SJSA1 (cell line): ENCODE measurements at places on chromosomes 3 and 15. TPM values are rescaled to one million over a fixed set of nuclear protein-coding genes. Genes with fewer than 3 reads are reported as not detected.

DNA sequence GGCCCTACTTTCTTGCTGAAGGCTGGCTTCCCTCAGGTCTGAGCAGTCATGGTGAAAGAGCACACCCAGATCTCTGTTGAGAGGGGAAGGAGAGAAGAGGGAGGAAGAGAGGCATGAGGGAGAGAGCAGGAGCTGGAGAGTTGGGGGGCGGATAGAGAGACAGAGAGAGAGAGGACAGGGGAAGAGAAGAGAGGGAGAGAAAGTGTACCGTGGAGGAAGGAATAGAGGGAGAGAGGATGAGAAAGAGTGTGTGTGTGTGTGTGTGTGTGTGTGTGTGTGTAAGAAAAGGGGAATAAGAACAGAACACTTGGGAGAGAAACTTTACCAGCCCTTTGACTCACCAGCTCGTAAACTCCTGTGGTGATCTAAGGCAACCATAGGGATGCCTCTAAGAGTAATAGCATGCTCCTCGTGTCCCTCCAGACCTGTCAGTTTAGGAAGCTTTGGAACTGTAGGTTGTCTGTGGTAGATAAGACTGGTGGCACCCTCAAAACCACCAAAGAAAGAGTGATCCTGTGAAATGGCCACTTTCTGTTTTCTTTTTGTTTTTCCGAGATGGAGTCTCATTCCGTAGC lies 18.2 kb downstream of the ZNF592 start:
- DNase-seq, result no peak

GRCh38 chr15:75452865-75453702 lies 1.6 kb upstream of the SIN3A start:
- peak; percentile 71 for DNase-seq

Gene ARL13B
- total RNA-seq, result 14.8 and 16.0 TPM in 2 replicates

- DNase-seq, result no peak
These were observed 56.0 kb downstream of the TPRA1 start for GRCh38 chr3:127534564-127534963.

- no peak for DNase-seq
These were observed 299.5 kb downstream of the GAP43 start for GRCh38 chr3:115922681-115923347.

GRCh38 chr3:142975316-142975995 lies 12.0 kb upstream of the PAQR9 start:
- DNase-seq, result no peak

- no peak for DNase-seq
These were observed 718.2 kb downstream of the NTRK3 start for GRCh38 chr15:87538327-87538834.

- no peak for DNase-seq
These were observed 43.0 kb downstream of the ZBTB38 start for GRCh38 chr3:141411251-141411771.

DNA sequence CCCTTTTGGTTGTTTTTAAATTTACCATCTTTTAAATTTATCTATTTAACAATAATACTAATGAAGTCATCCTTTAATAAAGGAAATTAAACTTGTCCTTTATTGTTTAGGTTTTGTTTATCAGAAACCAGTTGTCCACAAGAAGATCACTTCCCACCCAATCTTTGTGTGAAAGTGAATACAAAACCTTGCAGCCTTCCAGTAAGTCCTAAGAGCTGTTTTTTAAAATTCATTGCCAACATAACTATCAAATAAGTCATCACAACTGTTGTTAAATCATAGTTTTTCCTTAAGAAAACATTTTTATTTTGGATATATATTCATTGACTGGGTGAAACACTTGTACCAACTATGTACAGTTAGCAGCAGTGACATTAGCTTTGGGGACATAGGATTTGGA lies 59.4 kb downstream of the CALML4 start:
- DNase-seq, result no peak

DNA sequence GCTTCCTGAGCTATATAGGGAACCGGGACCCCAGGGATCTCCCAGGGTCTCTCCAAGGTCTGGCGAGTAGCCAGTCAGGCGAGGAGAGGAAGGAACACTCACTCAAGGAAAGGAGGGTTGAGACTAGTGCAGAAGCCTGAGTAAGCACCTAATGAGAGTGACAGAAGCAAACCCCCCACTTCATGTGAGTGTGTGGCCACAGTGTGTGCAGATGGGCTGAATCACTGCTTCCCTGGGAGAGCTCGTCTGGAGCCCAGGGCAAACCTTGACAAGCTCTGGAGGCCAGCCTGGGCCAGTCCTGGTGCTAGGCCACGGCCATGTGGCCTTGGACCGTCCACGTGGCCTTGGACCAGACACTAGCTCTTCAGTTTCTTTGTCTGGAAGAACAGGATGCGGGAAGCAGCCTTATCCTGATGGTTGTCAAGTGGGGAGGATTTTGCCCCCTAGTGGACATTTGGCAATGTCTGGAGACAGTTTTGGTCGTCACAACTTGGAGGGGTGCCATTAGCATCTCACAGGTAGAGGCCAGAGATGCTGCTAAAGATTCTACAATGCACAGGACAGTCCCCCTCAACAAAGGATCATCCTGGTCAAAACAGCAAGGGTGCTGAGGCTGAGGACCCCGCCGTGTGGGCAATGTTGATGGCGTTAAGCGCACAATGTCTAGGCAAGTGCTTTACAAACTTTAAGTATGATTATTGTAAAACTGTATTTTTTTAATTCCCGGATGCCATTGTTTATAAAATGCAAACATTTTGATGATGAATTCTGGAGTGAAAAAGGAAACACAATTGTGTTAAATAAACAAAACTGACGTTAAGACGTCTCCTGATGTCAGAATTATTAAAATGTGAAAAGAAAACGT lies 34.8 kb upstream of the CTSH start:
- peak; percentile 70 for DNase-seq

GRCh38 chr3:130395331-130395730 lies 49.9 kb downstream of the COL6A5 start:
- DNase-seq, result no peak

Gene AADACL2
- not detected in 2 replicates for total RNA-seq

DNA sequence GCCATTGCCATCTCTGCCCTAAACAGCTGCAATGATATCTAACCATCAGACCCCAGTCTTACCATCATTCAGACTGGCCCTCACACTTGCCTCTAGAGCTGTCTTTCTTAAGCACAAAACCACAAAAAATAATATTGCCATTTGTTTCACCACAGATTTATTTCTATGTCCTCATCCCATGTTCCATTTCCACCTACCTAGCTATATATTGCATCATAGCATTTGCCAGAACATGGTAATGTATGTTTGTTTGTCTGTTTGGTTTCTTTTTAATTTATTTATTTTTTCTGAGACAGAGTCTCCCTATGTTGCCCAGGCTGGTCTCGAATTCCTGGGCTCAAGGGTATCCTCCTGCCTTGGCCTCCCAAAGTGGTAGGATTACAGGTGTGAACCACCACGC lies 18.5 kb upstream of the TUSC7 start:
- DNase-seq, result no peak

Gene KNL1
- 83.2 and 88.4 TPM in 2 replicates for total RNA-seq
